NCI-H1930 (cell line): ENCODE measurements at places on chromosomes 7 and 10.

DNA sequence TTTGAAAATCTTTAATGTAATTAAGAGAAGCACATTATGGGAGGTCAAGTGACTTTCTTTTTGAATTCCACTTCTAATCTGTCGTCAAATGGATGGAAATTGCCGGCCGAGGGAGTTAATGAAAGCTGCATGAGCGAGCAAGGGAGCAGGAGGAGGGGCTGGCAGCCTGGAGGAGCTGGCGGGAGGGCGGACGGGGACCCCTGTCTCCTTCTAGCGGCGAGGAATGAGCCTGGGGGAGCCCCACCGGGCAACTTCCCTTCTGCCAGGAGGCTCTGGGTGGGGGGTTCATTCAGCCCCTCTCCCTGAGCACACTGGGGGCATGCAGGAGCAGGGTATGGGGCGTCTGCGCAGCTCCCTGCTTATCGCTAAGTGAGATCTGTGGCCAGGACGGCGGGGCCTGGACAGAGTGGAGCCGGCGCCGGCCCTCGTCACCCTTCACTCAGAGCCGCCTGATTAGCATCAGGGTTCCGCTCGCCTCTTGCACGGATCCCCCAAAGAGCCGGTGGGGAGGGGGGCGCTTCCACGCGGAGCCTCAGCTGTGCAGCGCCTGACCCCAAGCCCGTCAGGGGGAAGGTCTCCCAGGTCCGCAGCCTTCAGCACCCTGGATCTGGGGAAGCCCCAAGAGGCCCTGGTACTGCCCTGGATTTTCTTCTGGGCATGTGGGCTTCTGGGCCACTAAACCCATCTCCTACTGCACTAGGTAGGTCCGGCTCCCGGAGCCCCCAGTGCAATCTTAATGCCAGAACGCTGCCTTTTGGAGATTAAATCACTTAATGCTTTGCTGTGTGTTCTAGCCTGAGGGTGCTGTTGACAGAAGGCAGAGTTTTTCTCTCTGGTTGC lies 680.8 kb downstream of the LRMDA start:
- no peak for DNase-seq

DNA sequence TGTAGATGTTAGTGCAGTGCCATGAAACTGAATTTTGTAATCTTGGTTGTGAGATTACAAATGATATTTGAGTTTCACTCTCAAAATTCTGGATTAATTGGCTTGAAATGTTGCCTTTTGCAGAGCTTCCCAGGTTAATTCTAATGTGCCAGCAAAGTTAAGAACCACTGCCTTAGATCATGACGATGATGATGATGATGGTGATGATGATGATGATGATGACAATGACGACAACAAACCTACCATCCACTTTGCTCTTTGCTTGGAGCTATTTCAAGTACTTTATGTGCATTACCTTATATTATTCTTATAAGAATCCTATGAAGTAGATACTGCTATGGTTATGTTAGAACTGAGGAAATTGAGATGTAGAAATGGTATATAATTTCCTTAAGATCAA lies 261.6 kb downstream of the CNTNAP2 start:
- no peak for DNase-seq

GRCh38 chr10:43962346-43963191 lies 313.9 kb upstream of the ZNF32 start:
- no peak for DNase-seq

DNA sequence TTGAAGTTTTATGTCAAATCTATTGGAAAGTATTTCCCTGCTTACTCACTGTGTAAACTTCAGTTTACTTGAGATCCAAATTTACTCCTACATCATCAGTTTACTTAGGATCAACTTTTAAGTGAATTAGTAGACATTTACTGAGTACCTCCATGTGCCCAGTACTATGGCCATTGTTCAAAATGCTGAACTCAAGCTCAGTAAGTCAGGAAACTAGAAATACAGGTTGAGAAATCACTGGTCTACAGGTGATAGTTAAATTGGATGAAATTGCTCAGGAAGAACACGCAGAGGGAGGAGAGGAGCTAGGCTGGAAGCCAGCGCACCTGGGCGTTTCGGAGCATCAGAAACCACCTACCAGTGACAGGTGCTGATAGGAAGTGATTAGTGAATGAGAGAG lies 25.5 kb upstream of the EBLN1 start:
- DNase-seq, result no peak

- no peak for DNase-seq
Observed at GRCh38 chr7:83001362-83002040, 161.2 kb downstream of the PCLO start.

DNA sequence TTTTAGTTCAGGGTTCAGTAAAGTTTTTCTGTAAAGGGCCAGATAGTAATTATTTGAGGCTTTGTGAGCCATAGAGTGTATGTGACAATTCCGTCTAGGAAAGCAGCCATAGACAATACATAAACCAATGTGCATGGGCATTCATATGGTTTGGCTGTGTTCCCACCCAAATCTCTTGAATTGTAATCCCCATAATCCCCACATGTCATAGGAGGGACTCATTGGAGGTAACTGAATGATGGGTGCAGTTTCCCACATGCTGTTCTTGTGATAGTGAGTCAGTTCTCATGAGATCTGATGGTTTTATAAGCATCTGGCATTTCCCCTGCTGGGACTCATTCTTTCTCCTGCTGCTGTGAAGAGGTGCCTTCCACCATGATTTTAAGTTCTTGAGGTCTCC lies 29.9 kb downstream of the SEC61G start:
- no peak for DNase-seq

GRCh38 chr7:47154791-47155190 lies 427.1 kb downstream of the TNS3 start:
- no peak for DNase-seq

DNA sequence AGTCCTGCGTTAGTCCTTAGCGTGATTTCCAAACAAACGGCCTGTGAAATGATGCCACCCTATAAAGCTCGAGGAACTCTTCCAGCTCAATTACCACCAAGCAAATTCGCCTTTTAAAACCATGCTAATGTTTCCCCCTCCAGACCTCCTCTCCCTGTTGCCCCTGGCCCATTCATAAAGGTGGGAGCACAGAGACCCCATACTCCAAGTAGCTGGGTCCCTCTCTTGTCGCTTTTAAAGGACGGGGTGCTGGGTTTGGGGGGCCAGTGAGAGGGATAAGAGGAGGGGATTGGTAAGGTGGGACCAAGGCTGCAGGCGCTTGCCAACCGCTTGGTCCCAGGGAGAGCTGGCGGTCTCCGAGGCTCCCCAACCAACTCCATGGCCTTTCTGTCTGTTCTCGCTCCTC lies 1.2 kb downstream of the HMX2 start:
- DNase-seq, result no peak

DNA sequence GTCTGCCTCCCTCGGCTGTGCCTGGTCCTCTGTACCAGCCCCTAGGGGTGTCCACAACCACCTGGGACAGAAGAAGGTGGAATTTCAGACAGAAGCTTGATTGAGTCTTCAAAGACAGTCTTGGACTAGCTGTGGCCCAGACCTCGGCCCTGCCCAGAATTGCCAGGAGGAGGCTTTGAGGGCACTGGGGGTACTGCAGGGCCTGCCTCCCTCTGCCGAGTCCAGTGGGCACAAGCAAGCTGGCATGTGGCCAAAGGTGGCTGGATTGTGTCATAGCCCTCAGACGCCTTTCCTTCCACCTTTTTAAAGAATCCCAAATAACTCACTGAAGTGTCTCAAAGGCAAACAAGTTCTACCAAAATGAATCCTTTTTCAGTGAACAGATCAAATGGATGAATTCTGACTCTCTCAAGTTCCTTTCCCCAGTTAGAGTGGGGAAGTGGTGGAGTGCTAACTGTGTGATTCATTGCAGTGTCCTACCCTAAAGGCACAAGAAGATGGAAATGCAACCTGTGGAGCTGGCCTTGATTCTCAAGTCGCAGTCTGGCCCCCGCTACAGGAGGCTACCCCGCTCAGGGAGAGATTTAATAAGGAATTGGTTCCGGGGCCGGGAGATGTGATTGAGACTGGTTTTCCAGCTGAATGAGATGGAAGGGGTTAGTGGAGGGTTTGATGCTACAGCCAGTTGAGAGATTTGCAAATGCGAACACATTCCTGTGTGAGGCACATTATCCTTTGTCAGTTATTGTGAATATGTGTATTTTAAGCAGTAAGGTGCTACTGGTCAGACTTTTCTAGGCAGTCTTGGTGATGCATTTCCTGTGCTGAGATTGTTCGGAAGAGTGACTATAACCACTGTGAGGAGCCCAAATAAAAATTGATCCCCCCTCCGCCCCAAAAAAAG lies 28.8 kb upstream of the SLC26A4 start:
- DNase-seq, result no peak

GRCh38 chr7:83882551-83882950 lies 233.6 kb upstream of the SEMA3E start:
- no peak for DNase-seq

DNA sequence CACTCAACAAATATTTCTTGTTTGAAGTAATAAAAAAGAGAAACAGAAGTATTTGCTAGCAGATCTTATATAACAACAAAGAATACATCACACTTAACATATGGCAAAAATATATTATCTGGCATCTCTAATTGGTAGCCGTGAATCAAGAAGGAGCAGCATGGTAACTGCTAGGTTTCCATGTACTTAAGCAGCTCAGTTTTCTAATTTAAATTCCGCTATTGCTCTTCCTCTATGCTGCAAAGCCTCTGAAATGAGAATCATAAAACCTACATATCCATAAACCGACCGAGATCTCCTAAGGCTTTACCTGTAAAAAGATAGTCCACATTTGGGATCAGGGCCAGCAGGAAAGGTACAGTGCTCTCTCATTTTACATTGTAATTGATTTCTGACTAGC lies 76.6 kb upstream of the PTPRZ1 start:
- DNase-seq, result no peak

GRCh38 chr10:19832699-19833098 lies 16.5 kb downstream of the PLXDC2 start:
- no peak for DNase-seq

DNA sequence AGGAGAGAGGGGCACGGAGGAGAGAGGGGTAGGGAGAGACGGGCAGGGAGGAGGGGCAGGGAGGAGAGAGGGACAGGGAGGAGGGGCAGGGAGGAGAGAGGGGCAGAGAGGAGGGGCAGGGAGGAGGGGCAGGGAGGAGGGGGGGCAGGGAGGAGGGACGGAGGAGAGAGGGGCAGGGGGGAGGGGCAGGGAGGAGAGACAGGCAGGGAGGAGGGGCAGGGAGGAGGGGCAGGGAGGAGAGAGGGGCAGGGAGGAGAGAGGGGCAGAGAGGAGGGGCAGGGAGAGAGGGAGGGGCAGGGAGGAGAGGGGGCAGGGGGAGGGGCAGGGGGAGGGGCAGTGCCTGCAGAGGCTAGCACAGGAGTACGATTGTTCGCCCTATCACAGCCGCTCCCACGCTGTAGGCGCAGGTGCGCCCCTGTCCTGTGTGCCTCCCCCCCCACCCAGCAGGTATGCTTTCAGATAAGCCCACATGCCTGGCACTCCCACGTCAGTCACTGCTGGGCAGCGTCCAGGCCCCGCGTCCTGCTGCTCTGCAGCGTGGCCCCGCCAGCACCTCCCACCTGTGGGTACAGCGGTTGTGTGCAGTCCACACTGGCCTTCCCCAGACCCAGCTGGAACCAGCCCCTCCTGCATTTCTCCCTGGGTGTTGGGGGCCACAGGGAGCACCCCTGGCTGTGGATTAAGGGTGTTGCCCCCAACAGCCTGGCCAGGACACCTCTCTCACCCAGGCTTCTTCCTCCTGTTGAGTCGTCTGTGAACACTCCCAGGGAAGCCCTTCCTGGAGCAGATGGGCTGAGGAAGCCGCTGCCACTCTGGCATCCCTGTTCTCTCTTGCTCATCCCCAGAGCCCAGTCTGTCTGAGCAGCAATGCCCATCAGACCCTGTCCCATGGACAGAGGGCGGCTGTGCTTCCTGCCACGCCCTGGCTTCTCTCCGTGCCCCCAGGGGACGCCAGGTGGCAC lies 10.8 kb downstream of the NKX6-2 start:
- DNase-seq, result no peak

DNA sequence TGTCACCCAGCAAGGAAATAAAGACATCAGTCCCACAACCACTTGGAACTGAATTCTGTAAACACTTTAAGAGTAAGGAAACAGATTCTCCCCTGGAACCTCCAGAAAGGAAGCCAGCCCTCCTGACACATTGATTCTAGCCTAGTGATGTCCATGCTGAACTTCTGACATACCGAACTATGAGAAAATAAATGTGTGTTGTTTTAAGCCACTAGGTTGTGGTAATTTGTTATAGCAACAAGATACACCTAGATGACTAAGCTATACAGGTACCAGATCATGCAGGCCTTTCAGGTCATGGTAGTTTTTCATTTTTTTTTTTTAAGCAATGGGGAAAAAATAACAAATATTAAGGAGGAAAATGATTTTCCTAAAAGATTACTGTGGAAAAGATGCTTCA lies 37.6 kb upstream of the LRRTM3 start:
- DNase-seq, result no peak

DNA sequence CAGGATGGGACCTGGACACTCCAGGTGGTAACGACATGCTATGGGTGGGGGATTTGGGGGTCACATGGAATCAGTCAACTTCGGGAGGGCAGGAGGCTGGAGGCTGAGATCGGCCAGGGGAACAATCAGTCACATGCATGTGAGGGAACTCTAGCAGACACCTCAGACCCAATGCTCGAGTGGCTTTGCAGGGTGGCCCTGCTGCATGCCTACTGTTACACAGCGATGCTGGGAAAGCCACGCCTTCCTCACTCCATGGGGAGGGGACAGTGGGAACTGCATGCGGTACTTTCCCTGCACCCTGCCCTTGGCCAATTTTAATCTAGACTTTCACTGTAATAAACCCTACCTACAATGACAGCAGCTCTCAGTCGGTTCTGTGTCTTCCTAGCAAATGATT lies 6.6 kb upstream of the ZNF32 start:
- no peak for DNase-seq

DNA sequence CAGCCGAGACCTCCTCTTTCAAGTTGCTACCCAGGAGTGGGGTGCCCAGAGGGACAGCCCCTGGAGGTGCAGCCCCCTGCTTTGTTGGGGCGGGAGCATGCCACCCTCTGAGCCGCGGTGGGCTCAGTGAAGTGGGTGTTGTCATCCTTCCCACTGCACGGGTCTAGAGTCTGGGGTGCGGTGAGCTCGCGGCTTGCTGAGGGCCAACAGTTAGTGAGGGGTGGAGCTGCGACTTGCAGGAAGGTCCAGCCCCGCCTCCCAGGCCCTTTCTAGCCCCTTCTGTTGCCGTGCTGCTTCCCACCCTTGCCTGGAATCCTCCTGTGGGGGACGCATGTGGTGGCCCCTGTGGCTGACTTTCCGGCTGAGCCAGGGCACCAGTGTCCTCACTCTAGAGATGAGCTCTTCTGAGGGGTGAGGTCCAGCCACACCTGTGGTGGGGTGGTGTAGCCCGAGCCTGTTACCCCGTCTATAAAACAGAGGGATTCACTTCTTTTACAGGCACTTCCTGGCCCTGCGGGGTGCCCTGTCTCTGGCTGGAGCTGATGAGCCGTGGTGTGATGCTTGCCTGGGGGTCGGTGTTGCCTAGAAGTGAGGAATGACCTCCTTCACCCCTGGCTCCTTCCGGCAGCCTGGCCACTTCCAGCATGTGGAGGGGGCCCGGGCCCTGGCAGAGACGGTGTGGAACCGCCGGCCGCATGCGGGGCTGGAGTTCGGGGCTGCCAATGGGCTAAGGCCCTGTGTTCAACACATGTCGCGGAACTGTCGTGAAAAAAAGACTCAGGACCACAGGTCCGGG lies 127.9 kb downstream of the FAM53B start:
- no peak for DNase-seq

- no peak for DNase-seq
Observed at GRCh38 chr10:132208462-132209050, 21.8 kb downstream of the DPYSL4 start.
